Right forelimb (tissue), 1 donor: ENCODE measurements at places on chromosomes 1 and 21.

DNA sequence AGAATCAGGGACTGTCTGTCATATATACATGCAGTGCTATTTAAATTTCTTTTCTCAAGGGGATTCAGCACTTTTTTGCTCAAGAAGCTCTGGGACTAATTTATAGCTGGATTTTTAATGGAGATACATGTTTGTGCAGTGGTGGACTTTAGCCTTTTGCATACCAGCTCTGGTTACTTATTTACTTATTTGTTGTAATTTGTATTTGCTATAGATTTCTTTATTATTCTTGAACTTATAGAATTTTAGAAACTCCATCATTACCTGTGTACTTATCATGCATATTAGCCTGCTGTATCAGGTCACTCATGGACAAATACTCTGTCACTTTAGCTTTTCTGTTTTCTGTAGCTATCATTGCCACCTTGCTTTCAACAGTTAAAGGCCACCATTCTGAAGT is 1296.9 kb upstream of the TMPRSS15 start:
- no peak for DNase-seq

DNA sequence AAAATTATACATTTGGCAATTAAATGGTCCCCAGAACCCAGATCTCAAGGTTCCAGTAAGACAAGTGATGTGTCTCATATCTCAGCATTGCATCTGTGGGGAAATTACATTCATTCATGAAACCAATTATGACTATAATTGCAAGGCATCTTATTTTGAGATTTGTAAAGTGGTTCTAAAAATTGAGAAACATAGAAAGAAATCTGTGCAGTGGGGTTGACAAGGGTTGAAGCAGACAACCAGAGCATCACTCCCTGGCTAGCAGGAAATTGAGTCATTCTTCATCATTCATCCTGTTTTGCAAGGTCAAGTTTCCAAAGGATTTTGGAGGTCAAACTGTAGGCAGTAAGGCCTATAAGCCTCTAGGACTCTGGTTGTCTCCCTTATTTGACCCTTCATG is 25.1 kb upstream of the MROH9 start:
- DNase-seq, result no peak

- no peak for DNase-seq
Measured at GRCh38 chr1:58649555-58649954, 50.3 kb downstream of the MYSM1 start.

DNA sequence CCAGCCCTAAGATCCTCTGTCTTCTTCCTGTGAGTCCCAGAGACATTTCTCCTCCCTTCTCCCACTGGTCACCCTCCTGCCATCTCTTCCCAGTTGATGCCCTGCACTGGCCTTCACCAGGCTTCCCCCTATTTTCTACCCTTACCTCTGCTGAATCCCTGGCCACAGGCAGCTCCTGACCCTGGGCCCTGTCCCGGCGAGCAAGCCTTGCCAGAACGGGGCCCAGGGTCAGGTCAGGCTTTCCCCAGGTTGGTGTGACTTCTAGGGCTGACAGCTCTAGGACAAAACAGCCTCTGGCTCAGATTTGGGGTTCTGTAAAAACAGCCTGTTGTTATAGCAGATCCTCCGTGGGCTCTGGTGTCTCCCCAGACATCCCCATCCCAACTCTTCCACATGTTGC is 52.7 kb upstream of the A3GALT2 start:
- DNase-seq, result no peak

DNA sequence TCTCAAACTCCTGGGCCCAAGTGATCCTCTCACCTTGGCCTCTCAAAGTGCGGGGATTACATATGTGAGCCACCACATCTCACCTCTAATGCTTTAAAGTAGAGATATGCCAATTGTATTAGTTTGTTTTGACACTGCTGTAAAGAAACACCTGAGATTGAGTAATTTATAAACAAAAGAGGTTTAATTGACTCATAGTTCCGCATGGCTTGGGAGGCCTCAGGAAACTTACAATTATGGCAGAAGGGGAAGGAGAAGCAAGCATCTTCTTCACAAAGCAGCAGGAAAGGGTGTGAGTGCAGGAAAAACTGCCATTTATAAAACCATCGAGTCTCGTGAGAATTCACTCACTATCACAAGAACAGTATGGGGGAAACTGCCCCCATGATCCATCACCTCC is 3.5 kb upstream of the MYCL start:
- DNase-seq, result no peak

- DNase-seq, result no peak
Measured at GRCh38 chr1:189658381-189658780, 819.3 kb downstream of the BRINP3 start.

DNA sequence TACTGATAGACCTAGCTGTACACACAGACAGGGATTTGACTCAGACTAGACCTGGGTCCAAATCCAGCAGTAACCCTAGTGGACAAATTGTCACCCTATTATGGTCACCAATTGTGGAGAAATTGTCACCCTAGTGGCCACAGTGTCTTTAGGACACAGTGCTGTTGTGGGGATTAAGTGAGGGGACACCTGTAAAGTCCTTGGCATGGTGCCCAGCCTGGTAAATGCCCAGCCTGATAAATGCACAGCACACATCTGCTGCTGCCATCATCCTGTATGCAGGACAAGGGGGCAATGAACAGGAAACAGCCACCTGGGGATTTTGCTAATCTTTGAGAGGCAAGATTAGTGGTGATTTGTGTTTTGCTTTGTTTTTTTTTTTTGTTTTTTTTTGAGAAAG is 2.3 kb downstream of the TMEM61 start:
- DNase-seq, result no peak

- DNase-seq, result no peak
Measured at GRCh38 chr1:72521659-72522058, 239.3 kb upstream of the NEGR1 start.

DNA sequence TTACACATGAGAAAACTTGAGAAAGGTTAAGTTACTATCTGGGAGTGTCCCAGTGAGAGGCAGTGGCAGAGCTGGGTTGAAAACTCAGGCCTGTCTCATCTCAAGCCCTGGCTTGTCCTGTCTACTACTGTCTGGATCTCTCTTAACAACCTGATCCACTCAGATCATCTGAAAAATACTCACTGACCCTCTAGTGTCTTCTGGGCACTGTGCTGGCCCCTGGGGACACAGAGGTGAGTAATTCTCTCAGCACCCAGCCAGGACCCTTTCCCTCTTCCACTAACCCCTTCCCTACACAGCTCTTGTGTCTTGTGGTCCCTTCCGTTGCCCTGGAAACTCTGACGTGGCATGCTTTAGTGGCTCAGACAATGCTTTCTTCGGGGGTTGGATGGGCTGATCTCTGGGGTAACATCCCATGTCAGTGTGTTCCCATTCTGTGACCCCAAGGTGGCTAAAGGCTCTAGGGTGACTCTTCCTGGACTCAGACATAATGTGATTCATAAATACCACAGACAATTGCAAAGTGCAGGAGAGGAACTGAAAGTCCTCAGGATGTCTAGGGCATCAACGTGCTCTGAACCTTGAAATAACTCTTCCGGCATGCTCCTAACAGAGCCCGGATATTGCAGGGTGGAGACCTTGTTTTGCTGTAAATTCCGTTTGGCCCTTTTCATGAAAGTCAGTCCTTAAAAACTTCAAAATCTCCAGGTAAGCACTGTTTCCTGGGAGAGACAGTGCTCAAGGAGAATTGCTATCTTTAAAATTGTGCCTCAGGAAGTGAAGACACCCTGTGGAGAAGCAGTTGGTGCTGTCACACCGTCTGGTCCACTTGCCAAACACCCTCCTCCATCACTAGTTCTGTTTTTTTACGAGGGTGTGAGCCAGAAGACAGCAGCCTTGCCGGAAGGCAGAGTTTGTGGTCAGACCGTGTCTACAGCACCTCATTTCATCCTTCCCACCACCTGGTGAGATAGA is 4.0 kb downstream of the SHISAL2A start:
- no peak for DNase-seq

DNA sequence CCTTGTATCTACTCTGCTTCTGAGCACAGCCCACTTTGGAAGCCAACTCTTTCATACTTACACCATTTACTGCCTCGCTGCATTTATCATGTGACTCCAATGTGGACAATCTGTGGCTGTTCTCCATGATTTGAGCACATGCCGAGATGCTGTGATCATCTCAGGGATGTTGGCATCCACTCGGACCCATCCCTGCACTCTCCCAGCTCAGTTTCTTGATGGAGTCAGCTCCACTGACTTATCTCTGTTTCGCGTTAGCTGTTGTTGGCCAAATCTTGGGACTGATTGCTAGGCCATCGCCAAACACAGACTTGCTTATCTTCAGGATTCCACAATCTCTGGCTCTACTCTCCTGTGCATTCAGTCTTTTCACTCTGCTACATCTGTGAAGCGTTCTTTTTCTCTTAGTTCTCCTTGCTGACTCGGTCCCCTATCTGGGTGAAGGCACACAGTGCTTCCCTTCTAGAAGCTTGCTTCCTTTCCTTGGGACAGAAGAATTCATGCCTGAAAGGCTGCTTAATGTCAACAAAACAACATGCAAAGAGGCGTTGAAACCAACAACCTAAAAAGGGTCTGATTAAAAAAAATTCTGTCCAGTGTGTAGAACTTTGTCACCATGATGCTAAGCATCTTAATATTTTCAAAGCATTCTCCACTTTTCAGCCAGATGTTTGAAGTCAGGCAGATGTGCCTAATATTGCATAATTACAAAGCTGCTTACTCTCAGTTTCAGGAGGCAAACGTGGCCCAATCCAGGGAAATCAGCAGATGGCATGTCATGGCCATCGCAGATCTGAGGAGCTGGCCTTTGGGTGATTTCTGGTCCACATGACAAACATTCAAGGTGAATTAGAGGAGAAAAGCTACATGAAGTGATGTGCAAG is 120.7 kb downstream of the NGF start:
- no peak for DNase-seq

DNA sequence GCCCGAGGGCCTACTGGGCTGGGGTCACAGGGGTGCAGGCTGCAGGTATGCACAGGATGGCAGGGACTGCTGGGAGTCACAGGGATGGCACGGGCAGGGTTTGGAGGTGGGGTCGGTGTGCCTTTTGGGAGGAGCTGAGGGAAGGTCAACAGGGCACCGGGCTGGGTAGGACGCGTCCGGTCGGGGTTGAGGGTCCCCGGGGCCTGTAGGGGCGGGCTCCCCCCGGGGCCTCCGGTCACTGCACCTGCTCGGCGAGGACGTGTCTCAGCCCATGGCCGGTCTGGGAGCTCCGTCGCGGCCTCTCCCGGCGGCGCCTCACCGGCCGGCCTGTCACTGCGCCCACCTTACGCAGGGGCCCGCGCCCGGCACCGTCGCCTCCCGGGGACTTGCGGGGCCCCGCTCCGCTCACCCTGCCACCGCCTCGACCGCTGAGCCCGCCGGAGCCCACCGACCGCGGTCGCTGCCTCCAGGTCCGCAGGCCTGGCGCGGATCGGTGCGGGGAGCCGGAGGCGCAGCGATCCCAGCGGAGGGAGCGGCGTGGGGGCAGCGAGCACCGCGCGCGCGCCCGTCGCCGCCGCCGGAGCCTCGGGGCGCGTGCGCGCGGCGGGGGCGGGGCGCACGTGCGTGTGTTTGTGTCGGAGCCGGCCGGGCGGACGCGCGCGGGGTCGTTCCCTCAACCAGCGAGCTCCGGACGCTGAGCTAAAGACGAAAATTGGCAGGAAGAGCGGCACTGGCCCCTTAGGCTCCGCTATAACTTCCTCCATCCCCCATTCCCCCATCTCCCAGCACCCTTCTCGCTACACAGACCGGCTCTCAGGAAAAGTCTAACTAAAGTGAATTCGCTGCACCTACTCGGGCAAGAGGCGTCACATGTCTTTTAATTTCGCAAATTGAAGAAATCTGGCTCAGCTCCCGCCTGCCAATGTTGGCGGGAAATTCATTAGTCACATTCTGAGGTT is at the start of gene AMIGO1:
Gene AMIGO1 (minus strand): TSS at position 552 of the 959 bp plus-strand sequence. CDS start 815 bp downstream, outside the sequence.
- peak; percentile 82 for DNase-seq

- no peak for DNase-seq
Measured at GRCh38 chr1:30824736-30825429, 67.3 kb upstream of the LAPTM5 start.

DNA sequence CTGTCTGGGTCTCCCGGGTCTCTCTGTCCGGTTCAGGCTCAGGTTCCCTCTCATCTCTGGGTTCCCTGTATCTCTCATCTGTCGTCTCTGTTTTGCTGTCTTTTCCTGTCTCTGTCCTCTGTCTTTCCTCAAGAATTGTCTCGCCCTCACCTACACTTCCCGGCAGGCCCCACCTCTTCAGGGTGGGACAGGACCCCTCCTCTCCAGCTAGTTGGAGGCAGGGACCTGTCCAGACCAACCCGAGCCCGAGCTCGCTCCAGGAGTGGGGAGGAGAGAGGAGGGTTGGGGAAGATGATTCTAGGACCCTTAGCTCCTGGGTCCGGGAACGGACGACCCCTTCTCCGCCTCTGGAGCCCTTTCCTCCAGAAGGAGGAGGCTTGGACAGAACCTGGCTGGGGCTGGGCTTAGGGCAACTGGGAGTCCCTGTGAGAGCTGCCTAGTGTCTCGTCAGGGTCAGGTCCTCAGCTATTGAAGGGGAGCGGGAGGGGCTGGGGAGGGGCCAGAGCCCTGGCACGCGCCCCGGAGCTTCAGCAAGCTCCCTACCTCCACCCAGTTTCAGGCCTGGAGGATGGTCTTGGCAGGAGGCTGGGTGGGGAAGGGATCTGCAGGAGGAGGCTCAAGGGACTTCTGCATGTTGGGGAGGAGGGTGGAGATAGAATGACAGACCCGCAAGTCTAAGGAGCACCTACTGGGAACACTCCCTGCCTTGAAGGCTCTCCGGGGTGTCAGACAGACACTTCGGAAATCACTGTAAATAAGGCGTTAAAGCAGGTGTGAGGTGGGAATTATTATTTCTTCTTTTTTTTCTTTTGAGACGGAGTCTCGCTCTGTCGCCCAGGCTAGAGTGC is 26.3 kb upstream of the EPB41 start:
- peak; percentile 65 for DNase-seq

GRCh38 chr1:29896791-29897714 is 660.7 kb downstream of the PTPRU start:
- DNase-seq, result no peak

- DNase-seq, result no peak
Measured at GRCh38 chr1:99218572-99218971, 45.7 kb upstream of the PLPPR4 start.

DNA sequence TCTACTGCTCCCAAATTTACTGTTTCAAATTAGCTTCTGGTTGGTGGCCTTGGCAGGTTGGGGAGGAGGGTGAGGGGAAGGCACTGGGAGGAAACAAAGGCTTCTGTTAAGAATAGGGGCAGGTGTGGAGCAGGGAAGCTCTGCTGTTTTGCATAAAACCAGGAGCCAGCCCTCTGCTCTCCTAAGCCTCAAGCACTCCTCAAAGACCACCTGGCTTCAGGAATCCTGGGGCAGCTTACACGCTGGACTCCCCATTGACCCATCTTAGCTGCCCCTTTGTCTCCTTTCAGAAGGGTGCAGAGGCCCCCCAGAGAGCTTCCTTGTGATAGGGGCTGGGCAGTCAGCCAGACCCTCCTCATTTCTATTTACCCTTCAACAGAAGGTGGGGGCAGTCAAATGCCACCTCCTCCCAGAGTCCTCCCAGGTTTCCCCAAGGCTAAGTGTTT is 11.5 kb upstream of the DHRS3 start:
- no peak for DNase-seq

DNA sequence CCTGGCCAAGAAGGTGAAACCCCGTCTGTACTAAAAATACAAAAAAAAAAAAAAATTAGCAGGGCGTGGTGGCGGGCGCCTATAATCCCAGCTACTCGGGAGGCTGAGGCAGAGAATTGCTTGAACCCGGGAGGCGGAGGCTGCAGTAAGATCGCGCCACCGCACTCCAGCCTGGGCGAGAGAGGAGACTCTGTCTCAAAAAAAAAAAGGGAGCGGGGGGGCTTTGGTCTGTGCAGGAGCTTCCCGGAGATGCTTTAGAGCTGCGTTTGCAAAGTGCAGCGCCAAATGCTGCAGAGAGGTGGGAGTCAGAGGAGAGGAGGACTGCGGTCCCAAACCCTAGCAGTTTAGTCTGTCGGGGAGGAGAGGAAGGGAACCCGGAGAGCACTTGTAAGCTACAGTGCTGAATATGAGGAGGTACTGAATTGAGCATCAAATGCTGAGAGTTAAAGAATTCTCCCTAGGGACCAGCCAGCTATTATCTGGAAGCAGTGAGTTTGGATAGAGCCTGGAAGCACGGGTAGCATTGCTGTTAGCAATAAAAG is 569 bp downstream of the FALEC start:
- DNase-seq, result no peak
